ENCODE measurements at places on chromosomes 7 and 10.
A peak's percentile ranks its signal among the peaks of the same experiment; 100 is the strongest.

DNA sequence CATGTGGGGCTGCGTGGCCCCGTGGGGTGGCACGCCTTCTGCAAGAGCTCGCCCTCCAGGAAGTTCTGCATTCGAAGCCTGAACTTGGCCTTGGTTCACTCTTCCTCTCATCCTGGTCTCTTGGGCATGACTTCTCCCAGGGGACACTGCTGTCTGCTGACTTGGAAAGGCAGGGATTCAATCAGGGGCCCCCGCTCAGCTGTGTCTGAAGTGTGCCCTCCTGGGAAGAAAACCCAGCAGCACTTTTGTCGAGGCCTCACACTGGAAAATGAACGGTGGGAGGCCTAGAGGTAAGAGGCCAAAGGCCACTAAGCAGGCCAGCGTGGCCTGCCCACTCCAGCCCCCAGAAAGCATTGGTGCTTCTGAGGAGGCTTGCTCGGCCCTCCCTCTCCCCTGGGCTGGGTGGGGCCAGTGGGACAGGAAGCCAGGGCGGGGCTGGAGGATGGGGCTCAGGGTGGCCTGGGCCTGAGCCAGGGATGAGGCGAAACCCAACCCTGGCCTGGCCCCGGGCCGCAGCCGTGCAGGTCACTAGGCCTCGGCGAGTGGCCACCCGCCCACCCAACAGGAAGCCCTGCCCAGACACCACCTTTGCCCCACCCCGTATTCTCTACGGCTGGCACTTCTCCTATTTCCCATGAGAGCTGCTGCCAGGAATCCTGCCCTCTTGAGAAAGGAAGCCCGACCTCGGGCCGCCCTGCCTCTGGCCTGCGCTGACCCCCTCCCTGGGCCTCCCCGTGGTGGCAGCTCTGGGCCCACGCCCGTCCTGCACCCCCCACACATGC lies 81.1 kb downstream of the ZMIZ1 start:
- peak; percentile 39 for DNase-seq

- no peak for DNase-seq
These were observed 70.0 kb downstream of the CHRM2 start for GRCh38 chr7:136938476-136938875.

GRCh38 chr10:126598009-126598408 lies 72.5 kb downstream of the C10orf90 start:
- no peak for DNase-seq

GRCh38 chr10:639751-640672 lies 49.5 kb downstream of the DIP2C start:
- no peak for DNase-seq

DNA sequence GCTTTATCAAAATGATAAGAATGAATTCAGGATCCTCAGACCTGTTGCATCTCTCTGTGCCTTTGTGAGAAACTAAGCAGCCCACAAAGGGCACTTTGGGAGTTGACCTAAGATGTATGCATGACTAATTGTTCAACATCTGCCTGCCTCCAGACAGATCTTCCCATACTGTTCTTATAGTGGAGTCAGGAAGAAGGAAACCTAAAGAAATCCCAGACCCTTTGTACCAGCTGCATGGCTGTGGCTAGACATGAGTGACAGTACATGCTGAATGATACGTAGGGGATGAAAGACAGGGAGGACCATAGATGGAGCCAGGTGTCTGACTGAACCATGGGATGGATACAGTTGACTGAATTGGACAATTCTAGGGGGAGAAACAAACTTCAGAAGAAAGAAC lies 148.7 kb upstream of the PCGF5 start:
- no peak for DNase-seq

DNA sequence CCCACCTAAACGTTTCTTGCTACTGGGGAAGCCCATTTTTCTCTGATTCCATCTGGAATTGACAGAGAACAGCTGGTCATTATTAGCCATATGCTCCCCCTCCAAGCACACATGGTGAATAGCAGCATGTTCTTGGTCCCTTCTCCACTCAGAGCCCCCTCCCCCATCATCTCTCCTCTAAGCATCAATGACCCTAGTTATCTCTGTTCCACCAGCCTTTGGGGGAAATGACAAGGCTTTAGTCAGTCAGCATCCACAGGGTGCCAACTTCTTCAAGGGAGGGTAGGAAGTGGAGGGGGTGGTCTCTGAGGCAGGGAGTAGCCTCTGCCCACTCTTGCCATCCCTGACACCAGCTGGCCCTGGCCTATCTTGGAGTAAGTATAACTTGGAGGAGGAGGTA lies 163.1 kb downstream of the UBE2H start:
- no peak for DNase-seq

- no peak for DNase-seq
These were observed 204.3 kb downstream of the TWIST1 start for GRCh38 chr7:18913106-18913505.

DNA sequence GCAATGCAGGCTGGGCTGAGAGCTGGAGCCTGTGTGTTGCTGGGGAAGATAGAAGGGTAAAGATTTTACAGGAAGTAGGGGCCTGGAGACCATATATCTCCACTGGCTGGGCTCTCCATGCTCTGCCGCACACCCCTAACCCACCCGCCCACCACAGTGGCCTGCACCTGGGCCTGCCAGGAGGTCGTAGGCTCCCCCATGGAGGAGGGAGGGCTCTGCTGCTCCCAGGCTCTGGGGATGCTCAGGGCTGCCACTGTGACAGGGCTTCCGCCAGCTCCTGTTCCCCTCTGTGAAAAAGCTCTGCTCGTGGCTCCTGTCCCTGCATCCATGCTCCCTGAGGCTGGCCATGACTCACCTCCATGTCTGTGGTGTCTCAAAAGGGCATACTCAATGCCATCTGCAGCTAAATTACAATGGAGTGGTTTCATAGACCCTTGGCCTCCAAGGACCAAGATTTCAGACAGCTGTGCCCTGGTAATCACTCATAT lies 106.0 kb downstream of the CXCL12 start:
- DNase-seq: no peak

DNA sequence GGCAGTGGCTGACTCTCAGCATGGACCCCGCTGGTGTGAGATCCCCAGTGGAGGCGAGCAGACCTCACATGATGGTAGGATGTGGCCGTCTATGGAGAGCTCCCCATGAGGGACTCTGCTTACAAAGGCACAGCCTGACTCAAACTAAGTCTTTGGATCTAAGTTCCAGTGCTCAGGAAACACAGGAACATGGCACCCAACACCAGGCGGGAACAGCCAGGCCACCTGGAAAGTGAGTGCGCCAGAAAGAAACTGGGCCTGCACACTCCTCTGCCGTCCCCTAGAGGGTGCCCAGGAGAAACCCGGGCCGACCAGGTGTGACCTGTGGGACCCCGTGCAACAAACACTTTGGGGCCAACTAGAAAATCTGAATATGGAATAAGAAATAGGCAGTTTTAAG lies 10.0 kb downstream of the PITRM1 start:
- no peak for DNase-seq

All from foreskin keratinocyte (primary cell).